GM04504 (cell line): ENCODE measurements at places on chromosomes 3 and 15.

DNA sequence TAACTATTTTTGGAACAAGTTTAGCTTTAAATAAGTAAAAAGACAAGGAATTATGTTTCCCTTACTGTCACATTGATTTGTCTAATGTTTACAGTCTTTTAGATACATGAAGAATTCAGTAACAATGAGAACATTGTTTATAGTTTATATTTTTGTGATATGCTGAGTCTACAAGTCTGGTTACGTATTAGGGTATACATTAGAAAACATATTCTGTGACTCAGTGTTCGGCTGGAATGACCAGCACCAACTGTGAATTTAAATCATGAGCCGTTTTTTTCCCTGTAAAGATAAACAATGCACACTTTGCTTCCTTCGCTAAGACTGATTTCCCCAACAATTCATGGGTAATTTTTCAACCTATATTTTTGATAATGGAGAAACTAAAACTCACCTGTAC is 131.5 kb downstream of the DUT start:
- no peak for DNase-seq

- no peak for DNase-seq
These were observed 330 bp upstream of the TBC1D2B start for GRCh38 chr15:78077871-78078210.

DNA sequence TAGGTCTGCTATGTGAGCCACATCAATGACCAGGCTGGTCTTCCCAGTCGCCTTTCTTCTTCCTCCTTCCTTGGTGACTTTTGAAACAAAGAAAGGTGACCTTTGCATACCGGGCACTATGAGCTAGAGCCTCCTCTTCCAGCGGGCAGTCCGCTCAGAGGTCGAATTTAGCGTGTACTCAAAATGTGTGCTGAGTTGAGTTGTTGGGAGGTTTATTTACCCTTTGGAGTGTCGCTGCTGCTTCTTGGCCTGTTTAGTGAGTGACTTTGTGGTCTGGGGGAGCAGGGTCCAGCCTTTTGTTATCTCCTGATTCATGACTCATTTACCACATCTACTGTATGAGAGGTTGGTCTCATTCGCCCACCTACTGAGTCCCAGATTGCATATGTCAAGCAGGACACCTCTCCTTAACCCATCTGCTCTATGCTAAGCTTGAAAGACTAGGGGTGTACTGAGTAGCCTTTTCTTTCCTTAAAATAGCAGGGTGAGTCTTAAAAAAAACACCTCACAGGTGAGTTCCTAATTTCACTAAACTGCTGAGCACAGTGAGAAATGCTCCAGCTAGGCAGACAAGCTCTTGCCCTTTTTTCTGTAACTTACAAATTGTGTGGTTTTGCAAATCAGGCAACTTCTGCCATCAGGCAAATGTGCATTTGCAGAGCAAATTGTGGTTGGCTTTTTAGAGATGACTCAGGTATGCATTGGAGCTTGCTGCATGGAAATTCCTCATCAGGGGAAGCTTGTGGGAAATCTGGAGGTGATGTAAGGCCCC is 3.2 kb upstream of the SIAH2 start:
- DNase-seq, result no peak

DNA sequence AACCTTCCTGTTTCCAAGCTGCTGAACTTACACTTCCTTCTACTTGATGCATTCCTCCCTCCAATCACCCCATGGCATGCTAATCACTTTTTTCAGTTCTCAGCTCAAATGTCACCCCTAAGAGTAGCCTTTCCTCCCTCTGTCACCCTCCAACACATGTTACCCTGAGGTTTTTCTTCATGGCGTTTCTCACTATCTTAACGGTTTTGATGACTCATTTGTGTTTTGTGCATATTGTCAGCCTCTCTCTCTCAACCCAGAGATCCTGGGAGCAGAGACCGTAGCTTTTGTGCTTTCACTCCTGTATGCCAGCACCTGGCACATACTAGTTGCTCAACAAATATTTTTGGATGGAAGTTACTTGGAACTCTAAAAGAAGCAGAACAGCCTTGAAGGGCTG is 24.5 kb downstream of the LRRC3B start:
- no peak for DNase-seq

DNA sequence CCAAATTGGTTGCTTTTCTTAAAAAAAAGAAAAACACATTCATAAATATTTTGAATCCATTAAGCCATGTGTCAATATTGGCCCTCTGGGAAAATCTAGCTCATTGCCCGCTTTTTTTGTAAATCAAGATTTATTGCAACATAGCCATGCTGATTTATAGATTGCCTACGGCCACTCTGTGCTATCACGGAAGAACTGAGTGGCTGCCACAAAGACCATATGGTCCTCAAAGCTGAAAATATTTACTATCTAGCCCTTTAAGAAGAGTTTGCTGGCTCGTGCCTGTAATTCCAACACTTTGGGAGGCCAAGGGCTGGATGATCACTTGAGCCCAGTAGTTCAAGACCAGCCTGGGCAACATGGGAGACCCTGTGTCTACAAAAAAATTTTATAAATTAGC is 45.9 kb downstream of the IL5RA start:
- DNase-seq, result no peak

GRCh38 chr3:150495149-150495548 is 51.1 kb downstream of the SERP1 start:
- no peak for DNase-seq

DNA sequence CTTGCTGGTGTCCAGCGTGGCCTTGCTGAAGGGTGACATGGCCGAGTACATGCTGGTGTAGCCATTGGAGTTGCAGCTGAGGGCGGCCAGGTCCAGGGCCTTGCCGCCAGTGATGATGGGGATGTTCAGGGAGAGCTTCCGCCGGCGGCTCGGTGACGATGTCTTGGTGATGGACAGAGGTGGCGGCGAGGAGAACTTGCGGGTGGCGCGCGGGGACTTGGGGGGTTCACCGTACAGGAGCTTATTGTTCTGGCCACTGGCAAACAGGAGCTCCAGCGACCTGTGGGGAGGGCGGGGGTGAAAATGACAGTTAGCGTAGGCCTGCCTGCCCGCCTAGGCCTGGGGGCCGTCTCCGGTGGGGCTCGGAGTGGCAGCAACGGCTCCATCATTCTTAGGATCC is 59.0 kb upstream of the CTSH start:
- no peak for DNase-seq

DNA sequence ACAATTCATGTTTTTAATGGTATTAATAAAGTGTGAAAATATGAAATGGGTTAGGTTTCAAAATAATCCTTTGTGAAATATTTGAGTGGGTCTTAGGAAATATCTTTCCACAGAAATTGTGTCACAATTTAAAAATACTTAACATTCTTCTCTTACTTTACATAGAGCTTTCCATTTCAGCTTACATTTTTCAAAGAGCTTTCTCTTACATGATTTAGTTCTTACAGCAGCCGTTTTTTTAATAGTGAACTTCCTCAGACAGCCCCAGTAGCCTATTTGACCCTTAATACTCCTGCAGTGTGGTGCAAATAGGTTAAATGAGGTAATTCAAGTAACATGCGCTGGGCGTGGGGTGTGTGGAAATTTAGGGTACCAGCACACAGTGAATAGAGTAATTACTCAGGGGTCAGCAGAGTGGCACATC is 21.8 kb downstream of the P2RY12 start:
- DNase-seq, result no peak

- DNase-seq, result no peak
These were observed 96.7 kb downstream of the AKAP13 start for GRCh38 chr15:85477061-85477460.

- DNase-seq, result no peak
These were observed 32.2 kb downstream of the HGD start for GRCh38 chr3:120649830-120650233.

DNA sequence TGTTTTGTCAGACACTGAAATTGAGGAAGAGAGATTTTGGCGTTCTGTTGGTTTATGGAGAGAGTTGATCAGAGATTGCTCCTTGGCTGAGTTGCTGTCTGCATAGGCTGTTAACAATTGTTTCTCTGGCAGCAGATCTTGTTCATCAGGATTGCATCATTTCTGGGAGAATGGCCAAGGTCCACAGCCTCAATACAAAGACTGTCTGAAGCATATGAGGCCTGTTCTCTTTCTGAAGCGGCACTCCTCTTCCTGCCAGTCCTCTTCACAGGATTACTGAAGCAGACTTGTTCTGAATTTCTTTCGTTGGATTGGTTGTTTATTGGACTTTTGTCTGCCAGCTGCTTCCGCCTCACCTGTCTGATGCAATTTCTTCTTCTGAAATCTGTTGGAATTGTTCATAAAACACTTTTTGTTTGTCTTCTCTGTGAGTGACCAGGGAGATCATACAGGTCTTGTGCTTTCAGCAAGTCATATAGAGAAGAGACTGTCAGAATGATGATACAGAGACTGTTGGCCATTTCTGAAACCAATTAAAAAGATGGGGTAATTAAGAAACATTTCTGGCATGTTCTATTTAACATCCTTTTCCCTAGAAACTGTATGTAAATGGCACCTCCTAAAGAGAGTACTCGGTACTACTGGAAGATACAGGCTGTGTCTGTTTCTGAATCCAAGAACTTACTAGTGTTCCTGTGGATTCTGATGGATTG is 25.5 kb downstream of the SETD5 start:
- peak; percentile 97 for DNase-seq
